ENCODE measurements at places on chromosomes 16 and 17.

DNA sequence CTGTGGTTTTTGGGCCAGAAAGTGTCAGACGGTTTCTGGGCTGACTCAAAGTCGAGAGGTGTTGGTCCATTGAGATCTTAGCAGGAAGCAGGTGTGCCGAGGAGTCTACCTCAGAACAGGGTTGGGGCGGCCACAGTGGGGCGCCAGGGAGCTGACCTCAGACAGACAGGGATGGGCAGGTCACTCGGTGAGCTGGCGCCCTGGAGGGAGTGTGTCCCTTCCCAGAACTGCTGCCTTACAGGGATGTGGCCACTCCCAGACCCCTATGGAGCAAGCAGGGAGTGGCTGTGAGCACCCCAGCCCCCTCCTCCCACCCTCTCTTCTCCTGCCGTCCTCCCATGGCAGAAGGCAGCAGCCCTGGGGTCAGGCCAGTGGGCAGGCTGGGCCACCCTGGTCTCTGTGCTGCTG is 14.0 kb upstream of the DPEP1 start:
- DNase-seq: peak; percentile 52

GRCh38 chr16:29653471-29653870 is 9.6 kb upstream of the SPN start:
- no peak for DNase-seq

DNA sequence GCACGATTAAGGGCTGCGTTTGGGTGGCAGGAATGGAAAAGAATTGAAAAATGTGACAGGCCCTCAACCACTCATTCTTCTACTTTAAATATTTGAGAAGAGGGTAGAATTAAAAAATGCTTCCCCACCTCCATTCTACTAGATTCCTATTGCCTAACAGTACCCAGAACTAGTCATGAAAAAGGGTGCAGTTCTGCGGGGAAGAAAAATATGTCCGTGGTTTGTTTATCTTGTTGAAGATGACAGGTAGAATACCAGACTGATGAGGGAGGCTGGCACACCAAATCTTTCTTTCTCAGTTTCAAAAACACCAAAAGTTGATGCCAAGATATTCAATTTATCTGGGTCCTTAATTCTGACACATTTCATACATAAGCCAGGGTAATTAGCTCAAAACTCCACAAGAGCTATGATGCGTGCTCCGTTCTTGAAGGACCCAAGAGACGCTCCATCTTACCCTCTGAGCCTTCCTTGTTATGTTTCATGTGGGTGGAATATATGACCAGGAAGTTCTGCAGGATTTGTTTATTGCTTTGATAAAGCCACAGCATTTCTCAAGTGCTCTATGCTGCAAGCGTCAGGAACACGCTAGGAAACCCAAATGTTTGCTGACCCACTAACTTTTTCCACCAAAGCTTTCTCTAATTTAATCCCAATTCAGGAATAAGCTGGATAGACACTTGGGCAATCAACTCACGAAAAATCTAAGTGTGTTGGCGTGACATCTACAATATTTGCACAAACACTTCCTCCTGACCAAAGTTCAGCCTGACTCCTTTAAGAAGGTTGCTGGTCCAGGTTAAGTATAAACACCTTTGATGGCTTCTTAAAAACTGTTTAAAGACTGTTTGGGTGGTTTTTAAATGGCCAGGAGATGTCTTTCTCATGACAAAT is 20.6 kb upstream of the GAN start:
- DNase-seq: no peak

- DNase-seq: no peak
Measured at GRCh38 chr16:7482032-7482431, 149.4 kb downstream of the RBFOX1 start.

- no peak for DNase-seq
Measured at GRCh38 chr16:11350519-11350918, 5.3 kb downstream of the RMI2 start.

- no peak for DNase-seq
Measured at GRCh38 chr17:66255527-66255971, 26.3 kb upstream of the APOH start.

- no peak for DNase-seq
Measured at GRCh38 chr17:37551788-37552187, 57.4 kb downstream of the SYNRG start.

DNA sequence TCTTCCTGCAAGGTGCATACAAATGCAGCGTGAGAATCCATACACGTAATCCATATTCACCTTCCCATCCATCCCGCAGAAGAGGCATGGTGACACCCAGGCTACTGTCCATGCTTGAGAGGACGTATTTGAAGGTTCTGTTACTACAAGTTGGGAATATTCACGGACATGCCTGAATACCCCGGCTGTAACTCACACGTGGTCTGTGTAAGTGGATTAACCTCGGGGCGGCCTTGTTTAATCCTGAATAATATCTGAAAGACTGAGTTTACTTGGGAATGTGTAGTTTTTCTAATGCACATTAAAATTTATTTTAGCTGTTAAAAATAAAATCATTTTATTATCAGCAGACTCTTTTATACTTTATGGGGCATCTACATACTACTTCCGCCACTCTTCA is 13.1 kb downstream of the CPSF4L start:
- no peak for DNase-seq

- DNase-seq: peak; percentile 32
Measured at GRCh38 chr17:58756246-58757161, 850 bp downstream of the PPM1E start.

GRCh38 chr16:5016967-5017677 is 16.6 kb downstream of the NAGPA start:
- DNase-seq: no peak

DNA sequence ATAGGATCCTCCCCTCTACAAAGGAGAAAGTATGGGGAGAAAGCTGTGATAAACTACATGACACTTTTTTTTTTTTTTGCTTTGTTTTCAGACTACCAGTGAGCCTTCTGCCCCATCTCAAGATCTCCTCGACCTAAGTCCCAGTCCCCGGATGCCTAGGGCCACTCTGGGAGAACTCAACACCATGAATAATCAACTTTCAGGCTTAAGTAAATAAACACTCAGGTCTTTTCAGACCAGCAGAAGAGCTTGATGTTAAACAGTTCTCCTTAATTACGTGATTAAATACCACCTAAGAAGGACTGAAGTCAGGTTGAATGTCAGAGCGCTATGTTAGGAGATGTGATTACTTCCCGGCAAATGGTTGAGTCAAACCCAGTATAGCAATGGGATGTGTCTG is 31.4 kb downstream of the COX11 start:
- DNase-seq: no peak

GRCh38 chr16:80259290-80259805 is 281.4 kb upstream of the DYNLRB2 start:
- DNase-seq: no peak

DNA sequence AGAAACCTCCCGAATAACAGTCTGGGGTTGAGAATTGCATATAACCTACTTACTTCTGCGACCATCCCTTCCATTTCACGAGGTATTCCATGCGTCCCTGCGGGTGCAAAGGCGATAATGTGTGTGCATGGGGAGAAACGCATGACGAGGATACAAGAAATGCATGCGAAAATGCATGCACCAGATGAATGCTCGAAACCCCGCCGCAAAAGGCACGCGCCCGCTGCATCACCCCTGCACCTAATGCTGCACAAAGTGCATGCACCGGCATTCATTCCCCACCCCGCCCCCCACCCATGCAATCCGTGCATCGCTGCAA is 474 bp downstream of the CBX8 start:
- DNase-seq: no peak

DNA sequence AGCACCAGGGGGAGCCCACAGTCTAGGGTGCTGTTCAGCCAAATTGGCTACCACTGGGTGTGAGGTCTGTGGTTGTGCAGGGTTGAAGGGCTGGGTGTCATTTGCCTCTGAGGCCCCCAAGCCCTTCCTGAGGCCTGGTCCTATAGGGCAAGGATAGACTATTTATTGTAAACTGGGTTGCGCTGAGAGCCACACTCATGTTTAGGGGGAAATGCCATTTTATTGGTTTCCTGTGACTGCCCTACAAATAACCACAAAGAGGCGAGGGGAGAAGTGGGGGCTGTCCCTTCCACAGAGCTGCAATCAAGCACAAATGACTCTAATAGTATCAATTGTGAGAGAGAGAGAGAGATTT is 3.6 kb upstream of the ZCCHC14 start:
- DNase-seq: no peak

GRCh38 chr17:30116345-30116660 is 313 bp upstream of the NSRP1 start:
- DNase-seq: no peak

DNA sequence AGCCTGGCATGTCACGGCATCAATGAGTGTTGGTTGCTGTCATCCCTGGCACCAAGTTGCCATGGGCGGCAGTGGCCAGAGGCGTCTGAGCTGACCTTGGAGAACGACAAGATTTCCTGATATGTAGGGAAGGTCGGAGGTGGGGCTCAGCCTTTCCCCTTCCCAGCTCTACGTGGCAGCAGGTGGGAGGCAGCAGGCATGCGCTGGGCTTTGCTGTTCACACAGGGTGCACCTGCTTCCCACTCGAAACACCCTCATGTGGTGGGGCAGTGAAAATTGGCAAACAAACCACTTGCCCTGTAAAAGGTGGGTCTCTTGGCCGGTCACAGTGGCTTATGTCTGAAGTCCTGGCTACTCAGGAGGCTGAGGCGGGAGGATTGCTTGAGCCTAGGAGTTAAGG is 12.3 kb upstream of the TFAP4 start:
- no peak for DNase-seq
